ENCODE measurements at places on chromosomes 4 and X.

DNA sequence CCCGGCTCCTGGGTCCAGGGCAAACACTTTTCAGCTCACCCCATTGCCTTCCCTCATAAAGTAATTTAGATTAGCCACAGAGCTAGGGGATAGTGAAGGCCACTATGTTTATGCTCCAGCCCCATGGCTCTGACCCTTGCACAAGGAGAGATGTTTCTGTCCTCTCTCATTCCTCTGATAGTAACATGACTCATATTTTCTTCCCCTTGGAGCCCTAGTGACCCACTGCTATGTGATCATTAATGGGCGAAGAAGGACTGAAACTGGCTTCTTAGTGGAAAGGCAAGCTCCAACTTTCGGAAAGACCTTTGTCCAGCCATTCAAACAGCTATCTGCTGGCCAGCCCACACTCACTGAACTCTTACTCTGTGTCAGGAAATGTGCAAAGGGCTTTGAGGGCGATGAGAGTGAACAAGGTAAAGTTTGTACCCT, 12.3 kb downstream of the CLDN2 start:
- DNase-seq, result no peak

- no peak for DNase-seq
Measured at GRCh38 chr4:123018396-123018775, 96.0 kb upstream of the NUDT6 start.

DNA sequence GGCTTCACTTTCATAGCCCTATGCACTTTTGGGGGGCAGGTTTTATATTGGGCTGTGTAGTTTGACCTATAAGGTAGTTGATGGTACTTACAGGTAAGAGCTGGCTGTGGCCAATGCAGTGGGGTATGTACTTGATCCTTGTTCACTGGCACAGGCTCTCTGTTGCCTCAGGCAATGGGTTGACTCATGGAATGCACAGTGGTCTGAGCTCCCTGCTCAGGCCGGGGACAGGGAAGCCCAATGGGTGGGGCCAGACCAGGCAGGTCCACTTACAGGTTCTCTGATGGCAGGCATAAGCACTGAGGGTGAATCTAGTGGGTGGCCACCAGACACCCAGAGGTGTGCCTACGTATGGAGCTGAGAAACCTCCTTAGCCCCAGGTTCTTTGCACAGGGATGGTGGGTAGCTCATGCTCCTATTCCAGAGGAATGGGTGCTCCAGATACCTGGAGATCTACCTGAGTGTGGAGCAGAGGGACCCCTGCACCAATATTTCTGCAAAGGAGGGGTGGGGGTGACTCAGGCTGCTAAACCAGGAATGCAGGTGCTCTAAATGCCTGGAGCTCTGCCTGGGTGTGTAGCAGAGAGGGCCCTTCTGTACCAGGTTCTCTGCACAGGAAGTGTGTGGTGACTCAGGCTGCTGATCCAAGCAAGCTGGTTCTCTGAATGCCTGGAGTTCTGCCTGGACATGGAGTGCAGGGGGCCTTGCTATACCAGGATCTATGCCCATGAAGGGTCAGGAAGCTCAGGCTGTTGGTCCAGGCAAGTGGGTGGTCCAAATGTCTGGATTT, 52.3 kb downstream of the IL1RAPL2 start:
- DNase-seq, result no peak

- no peak for DNase-seq
Measured at GRCh38 chrX:17814059-17814458, 47.0 kb downstream of the RAI2 start.

- no peak for DNase-seq
Measured at GRCh38 chr4:117328333-117328732, 243.0 kb upstream of the TRAM1L1 start.

DNA sequence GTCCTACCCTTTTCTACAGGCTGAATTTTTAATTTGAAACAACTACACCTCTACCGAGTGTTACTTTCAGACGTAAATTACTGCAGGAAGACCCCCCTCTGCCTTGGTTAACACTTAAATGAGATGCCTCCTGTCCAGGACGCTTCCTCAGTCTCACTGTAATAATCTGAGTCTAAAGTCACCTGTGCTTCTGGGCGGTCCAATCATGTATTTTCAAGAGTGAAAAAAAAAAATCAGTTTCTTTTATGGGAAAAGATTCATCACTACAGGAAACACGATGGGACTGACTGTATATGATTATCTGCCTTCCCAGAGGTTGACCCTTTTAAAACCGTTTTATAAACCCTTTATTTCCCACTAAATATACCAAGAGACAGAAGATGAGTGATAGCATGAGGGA, 776 bp downstream of the RBM47 start:
- DNase-seq, result peak; percentile 44

DNA sequence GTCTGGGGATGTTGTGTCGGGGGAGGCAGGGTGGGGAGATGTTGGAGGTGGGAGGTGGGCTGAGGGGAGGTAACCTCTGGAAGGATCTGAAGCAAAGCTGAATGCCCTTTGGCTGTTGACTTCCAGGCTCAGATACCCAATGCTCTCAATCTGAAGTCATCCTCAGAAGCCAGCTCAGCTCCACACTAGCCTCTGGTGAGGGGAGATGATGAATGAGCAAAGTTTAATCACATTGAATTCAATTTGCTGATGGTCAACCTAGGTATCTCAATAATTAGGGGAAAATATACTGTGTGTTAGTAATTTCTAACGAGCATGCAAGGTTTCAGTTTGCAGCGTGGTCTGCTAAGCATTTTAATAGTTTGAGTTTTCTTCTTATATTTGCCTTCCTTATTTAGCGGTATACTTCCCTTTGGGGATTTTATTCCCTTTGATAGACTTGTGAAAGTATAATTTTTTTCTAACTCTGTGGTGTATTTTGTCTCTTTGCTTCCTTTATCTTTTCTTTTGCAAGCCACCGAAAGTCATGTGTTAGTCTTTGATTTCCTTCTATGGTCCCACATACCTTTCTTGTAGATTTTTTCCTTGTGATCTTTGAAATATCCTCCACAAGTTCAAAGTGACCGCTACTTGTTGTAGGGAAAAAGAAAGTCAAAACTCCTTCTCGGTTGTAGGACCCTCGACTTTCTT, 146.3 kb upstream of the LEF1 start:
- no peak for DNase-seq

DNA sequence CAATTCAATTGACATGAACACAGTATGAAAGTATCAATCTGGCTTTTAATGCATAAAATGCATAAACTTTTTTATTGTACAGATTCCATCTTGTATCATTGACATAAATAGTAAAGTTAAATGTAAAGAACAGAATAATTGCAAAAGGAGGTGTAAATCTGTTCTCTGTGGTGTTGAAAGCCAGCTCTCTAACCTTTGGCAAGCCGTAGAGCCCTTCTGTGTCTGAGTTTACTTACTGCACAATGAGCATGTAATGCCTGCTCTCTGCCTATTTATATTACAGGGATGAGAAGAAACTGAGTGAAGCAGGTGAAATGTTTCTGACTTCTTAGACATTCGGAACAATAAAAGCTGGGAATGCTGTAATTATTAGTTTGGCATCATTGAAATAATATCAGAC, 389.3 kb upstream of the EPHA5 start:
- DNase-seq, result no peak

DNA sequence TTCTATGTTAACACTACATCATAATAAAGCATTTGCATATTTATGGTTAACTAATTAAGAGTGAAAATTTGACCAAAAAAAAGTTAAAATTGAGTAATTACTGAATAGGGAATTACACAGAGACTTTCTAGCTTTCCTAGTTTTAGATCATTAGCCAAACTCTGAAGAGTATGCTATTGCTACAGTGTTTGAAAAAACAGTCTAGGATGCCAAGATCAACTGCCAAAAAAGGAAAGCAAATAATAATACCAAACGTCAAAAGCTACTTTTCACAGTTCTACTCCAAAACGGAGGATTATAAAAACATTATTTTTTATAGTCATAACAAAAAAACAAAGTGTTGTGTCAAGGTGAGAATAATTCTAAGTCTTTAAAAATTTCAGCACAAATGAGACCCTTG, 359.8 kb upstream of the CTSO start:
- DNase-seq, result no peak

- DNase-seq, result peak; percentile 4
Measured at GRCh38 chr4:143224255-143224654, 39.5 kb downstream of the USP38 start.

DNA sequence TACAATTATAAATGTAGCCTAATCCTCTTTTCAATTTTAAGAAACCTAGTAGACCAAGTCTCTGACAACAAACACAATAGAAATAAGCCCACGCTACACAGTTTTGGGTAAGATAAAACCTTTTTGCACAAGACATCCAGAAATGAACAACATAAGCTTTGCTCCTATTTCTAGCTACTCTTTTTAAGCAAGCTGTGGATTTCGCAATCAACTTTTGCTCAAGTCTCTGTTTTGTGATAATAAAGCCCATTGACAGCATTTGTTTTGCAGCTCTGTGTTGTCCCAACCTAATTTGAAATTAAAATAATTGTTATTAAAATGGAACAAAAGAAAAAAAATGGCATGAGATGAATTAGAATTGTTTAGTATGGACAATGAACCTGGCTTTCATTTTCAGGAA, 287.9 kb upstream of the PUDP start:
- DNase-seq, result no peak

DNA sequence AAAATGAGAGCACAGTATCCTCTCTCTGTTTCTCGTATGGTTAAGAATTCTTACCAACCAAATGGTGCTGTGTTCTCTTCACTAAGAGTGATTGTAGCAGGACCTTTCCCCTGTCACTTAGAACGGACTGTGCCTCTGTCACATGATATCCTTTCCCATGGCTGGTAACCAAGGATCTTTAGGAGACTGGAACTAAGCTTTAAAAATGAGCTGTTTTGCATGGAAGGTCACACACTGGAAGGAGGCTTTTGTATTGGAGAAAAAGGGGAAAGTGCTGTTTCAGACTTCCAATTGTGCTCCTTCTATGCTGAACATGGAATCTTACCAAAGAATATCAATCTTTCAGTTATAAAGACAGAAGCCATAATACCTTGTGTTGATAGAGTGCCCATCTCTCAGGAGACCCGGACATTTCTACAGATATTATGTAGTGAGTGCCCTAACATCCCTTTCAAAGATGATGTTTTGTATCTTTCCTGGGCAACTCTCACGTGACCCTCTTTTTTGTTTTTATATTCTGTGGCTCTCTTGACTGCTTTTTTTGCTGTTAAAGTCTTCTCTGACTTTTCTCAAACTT, 148.6 kb downstream of the SLC4A4 start:
- DNase-seq, result no peak

GRCh38 chr4:124483048-124483906, 229.3 kb downstream of the ANKRD50 start:
- DNase-seq, result no peak

- DNase-seq, result no peak
Measured at GRCh38 chr4:72954811-72955210, 114.7 kb downstream of the COX18 start.

- peak; percentile 13 for DNase-seq
Measured at GRCh38 chrX:77009691-77010090, 437.5 kb upstream of the FGF16 start.

DNA sequence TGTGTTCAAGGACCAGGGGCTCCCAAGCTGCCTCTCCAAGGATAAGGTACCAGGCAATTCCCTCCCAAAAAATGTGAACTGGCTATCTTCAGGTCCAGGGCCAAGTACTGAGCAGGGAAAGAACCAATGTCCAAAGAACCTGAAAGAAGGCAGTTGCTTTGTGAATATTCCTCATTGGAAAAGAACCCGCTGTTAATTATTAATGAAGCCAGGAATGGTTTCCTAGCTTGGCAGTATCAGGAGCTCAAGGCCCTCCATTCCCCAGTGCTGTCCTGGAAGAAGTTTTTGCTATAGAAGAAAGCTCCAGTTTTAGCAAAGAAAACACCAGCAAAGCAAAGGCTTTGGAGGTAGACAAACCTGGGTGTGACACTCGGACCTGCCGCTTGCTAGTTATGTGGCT, 130.0 kb upstream of the MBNL3 start:
- DNase-seq, result no peak

- peak; percentile 76 for DNase-seq
Measured at GRCh38 chr4:128653527-128654444, 155.7 kb upstream of the JADE1 start.

DNA sequence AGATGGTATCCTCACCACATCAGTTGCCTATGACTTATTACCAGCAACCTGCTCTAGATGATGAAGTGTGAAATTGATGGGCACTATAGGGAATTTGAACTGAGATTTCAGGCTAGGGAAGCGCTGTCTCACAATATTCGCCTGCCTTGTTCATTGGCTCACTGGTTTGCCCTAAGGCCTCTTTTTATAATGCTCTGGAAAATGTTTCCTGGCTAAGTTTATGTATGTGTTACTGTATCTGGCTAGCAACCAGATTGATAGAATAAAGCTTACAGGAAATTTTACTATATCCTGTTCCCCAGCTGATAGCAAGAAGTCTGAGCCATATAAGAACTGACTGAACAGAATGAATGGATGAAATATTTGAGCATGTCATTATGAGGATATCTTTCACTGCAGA, 71.6 kb downstream of the GSTCD start:
- DNase-seq, result no peak

- DNase-seq, result peak; percentile 39
Measured at GRCh38 chrX:154049209-154050112, 29.8 kb upstream of the IRAK1 start.

DNA sequence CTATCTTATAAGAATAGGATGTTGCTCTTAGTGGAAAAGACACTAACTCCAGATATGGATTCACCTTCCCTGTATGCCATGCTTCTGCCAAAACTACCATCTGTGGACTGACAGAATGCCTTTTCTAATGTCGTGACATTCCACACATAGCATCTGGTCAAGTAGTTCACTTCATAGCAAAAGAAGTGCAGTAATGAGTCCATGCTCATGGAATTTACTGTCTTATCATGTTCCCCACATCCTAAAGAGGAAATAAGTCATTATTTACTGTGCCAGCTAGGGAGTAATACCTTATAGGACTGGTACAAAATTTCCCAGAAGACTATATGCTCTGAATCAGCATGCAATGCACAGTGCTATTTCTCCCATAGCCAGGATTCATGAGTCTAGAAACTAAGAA, 562.4 kb downstream of the TLL1 start:
- DNase-seq, result no peak

- no peak for DNase-seq
Measured at GRCh38 chr4:84166486-84166885, 332.6 kb downstream of the NKX6-1 start.

DNA sequence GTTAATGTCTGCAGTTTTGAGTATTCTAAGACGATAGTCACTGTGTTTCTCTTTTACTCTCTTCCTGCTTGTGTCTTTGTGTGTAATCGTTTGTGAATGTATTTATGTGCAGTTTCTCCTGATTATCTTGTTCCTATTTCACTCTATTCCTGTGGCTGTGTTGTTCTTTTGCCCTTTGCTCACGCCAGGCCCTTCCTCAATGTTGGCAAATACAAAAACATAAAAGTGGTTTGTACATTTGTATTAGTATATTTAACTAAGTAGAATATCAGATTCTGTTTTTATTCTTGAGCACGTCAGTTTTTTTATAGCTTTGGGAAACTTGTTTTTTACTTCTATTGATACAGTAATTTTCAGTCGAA, 107.6 kb upstream of the BMPR1B start:
- no peak for DNase-seq

- DNase-seq, result no peak
Measured at GRCh38 chr4:55475394-55476243, 71.1 kb downstream of the CLOCK start.
